NCI-H82 (cell line): ENCODE measurements at places on chromosomes 13 and 19.

GRCh38 chr19:8097198-8097597 lies 44.6 kb downstream of the CCL25 start:
- peak; percentile 49 for DNase-seq

DNA sequence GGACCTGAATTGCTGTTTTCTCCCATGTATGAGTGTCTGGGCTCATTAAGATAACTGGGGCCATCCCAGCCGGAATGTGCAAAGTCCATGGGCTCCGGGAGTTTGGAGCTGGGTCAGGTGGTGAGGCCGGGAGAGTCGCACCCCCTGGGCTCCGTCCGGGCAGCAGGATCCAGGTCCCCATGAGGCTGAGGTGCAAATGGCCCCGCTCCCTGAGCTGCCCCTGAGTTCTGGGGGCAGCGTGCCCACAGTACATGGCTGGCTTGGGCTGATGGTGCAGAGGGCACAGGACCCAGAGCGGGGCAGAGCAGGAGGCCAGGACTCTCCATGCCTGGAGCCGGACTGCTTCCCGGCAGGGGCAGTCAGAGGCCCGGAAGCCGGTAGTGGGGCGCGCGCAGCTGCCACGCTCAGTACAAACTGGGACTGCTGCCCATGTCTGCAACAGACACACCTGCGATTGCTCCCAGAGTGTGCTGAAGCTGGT lies 136.0 kb downstream of the KDM4B start:
- DNase-seq: no peak

DNA sequence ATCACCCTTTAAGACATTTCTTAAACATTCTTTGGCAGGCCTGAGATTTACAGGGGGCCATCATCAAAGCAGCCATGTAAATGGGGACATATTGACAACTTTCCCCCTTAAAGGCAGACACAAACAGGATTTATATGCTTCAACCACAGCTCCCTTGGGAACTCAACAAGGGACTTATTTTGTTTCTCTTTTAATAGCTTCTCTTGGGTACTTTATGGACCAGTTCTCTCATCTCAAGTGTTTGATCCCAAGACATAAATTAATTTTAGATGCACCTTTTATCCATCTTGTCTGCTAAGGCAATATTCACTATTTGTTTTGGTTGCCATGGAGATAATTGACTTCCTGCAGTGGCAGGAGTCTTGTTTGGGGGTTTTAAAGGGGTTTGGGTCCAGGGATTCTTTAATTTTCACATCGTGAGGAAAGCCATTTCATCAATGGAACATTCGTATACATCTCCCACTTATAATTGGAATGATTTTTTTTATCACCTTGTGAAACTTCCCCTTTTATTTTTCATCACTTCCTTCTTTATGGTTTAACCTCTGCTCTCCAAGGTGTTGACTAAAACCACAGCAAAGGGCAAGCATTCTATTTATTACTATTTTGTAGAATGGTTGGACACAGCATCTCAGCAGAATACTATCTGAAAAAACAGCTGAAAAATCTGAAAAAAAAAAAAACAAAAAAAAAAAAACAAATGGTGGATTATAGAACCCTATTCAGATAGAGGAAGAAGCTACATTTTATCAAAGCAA lies 726.0 kb downstream of the DIAPH3 start:
- peak; percentile 24 for DNase-seq

GRCh38 chr19:24173882-24174281 lies 86.9 kb downstream of the ZNF254 start:
- DNase-seq: no peak

DNA sequence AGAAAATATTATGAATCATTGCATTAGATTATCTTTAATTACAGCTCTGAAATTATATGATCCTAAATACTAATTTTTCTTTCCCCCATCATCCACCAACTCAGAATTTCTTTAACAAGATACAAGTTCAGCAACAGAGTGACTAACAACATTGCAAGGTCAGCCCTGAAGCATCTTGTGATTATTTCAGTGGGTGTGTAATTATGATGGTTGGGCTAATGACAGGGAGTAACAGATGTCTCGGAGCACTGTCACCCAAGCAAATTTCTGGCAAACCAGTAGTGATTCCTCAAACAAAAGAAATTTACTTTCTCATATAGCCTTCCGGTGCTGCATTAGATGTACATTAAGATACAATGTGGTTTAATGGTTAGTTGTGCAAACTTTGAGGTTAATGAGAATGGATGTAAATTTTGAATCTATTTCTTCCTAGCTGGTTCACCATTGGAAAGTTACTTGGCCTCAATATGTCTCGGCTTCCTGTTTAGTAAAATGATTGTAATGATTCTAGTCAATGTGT lies 238.9 kb downstream of the ITGBL1 start:
- no peak for DNase-seq

DNA sequence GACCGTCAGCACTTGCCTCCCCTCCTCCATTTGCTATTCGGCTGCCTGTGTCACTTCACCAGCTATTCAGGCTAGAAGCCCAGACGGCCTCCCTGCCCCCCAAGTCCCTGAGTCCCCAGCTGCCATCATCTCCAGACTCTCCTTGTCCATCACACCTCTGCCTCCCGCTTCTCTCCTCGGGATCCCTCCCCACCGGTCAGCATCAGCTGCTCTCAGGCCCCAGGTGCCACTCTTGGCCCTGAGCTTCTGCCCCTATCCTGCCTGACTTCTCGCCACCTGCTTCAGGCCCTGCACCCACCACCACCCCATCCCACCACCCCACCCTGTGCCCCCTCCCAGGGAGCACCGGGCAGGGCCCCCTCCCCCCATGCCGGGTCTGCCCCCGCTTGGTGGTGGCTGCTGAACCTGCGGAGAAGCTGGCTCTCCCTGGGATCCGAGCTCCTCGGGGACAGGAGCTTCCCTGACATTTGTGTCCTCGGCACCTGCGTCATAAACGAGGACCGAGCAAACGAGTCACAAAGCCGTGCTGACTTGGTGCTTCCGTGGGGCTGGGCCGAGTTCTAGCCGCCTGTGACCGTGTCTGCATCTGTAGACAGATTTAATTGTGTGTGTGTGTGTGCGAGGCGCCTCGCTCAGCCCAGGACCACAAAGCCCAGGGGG lies 70.3 kb upstream of the MCF2L start:
- no peak for DNase-seq

DNA sequence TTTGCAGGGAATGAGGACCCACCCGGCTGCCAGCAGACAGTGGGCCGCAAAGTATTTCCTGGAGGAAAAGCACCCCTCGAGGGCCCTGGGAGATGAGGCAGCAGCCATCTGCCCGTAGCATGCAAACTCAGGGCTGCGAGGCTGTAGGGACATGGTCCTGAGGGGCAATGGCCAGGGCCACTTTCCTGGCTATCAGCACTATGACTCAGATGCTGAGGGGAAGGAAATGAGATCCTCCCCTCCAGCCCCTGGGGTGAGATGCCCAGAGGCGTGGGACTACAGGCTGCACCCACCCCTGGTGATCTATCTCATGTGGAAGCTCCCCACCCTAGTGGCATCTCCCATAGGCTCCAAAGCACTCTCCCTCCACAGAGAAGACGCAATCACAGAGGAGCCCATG lies 80.1 kb downstream of the SLC7A1 start:
- DNase-seq: no peak

GRCh38 chr19:29273000-29273640 lies 60.2 kb upstream of the UQCRFS1 start:
- DNase-seq: no peak

DNA sequence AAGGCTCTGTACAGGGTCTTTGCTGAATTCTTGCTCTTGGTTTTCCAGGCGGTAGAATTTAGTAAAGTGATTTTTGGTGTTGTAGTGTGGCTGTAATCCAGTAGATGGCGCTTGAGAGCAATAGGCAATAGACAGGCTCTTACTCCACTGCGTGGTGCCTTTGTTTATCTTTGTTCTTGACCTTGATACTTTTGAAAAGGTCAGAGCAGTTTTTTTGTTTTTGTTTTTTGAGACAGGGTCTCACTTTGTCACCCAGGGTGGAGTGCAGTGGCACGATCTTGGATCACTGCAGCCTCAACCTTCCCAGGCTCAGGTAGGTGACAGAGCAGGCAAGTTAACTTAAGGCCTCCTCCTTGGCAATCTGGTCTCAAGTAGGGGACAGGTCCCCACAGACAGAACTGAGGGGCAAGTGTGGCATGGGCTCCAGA lies 12.2 kb upstream of the LILRA5 start:
- DNase-seq: peak; percentile 52

- peak; percentile 81 for DNase-seq
Measured at GRCh38 chr19:17281391-17282304, at the start of gene ANKLE1. TSS of gene ANKLE1 (plus strand) at chr19:17281901. CDS start at chr19:17281921, 20 bp downstream.

DNA sequence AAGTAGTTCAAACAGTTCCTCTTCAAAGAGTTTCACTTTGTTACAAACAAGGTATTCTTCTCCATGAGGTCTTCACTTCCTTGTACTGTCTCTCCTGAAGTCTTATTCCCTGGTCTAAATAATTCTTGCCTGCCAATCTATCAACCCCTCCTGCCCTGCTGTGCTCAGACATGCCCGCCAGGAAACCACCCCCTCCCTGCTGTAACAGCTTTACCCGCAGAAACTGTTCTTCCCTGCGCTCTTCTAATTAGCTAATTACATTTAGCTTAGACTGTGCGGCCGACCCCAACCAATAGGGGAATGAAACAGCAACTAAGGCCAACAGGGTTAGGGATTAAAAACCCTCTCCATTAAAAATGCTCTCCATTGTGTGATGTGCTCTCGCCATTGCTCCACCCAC lies 46.7 kb downstream of the ZNF846 start:
- peak; percentile 95 for DNase-seq

DNA sequence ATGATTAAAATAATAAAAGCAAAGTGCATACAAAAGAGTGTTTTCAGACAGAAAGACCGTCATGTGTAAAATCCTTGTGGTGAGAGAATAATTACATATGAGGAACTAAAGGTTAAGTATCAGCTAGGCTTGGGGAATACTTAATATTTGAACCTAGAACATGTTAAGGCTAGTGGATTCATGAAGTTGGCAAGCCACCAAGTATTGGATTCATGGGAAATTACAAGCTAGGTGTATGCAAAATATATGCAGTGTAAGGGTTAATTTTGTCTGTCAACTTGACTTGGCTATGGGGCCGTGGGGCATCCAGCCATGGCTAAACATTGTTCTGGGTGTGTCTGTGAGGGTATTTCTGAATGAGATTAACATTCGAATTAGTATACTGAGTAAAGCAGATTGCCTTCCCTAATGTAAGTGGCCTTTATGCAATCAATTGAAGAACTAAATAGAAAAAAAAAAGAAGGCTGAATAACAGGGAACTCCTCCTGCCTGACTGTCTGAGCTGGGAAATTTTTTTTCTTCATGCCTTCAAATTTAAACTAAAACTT lies 533.5 kb upstream of the KLF12 start:
- DNase-seq: peak; percentile 22

DNA sequence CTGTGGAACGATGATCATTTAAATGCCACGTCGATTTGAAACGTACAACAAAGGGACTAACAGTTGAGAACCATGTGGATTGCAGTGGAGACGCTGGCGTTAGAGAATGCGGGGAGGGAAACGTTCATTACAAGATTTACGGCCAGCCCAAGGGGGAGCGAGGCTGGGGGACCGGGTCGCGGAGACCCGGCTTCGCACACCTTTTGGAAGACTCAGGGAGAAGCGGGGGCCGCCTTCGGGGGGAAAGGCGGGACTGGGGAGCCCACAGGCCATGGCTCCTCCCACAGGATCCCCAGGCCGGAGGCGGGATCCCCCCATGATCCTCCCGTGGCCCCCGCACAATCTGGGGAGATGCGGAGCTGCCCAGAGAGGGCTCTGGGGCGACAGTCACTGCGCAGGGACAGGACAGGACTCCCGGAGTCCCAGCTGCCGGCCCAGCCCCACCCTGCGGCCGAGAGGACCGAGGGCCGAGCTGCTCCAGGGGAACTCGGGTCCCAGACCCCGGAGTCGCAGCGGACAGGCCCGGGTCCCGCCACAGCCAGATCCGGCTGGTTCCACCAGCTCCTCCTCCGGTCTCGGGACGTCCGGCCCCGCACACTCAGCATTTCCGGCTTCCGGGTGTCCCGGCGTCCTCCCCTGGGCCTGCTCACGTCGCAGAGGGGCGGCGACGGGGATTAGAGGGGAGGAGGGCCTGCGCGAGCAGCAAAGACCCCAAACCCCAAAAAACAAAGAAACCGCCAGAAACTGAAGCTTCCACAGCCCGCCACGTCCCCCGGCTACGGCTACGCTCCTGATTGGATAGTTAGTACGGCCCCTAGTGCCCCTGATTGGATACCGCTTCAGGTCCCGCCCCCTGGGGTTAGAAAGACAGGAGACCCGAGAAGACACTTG lies 21.1 kb upstream of the OR10H1 start:
- DNase-seq: peak; percentile 90

DNA sequence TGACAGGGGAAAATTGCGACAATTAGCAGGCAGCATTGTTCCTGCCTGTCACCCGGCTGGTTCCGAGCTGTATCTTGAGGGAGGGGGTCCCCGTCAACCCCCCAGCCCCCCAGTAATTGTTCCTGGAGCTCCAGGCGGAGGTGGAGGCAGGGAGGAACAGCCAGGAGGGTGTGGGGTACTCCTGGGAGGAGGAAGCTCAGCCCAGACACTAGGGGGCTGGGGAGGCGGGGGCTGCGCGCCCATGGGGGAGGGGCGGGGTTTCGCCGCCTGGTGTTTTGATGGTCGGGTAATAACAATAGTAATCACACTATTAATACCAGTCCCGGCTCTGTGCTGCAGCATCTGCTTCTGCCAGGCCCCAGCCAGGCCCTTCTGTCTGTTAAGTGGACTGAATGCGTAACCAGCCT lies 8.6 kb downstream of the NPAS1 start:
- DNase-seq: peak; percentile 95

GRCh38 chr19:23116802-23117571 lies at the start of gene ZNF730:
TSS of gene ZNF730 (plus strand) at chr19:23117025. CDS start at chr19:23117174, 149 bp downstream.
- DNase-seq: peak; percentile 89

DNA sequence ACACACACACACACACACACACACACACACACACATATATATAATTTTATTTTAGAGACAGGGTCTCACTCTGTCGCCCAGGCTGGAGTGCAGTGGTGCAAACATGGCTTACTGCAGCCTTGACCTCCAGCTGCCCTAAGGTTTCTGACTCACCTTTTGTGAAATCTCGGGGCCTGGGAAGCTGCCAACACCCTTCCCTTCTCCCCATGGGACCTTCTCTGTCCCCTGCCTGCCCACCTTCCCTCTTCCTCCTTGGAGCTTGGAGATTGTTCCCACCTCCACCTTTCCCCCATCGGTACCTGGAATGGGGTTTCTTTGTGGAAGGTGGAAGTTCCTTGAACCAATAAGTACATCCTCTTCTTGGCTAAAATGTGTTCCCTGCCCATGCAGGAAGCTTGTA lies 6.3 kb downstream of the ARRDC5 start:
- DNase-seq: no peak

DNA sequence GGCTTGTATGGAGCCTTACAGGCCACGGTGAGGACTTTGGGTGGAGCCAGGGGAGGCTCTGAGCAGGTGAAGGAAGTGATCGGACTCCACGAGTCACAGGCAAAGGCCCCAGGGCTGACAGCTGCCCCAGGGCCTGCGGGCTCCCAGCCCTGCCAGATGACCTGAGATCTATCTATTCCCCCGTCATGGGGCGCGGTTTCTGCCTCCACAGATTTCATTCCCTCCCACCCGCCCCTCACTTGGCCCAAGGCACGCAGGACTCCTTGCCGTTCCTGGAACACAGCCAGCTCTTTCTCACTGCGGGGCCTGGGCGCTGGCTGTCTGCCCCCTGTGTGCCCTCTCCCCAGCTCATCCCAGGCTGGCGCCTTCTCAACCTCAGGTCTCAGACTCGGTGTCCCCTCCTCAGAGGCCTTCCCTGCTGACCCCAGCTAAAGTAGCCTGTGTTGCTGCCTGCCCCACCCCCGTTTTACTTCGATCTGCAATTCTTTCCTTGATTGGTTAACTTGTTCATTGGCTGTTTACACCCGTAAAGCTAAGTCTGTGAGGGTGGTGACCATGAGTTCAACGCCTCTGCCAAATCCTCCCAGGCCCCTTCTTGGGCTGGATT lies 13.9 kb upstream of the PAK4 start:
- no peak for DNase-seq

- DNase-seq: no peak
Measured at GRCh38 chr19:29449371-29449770, 76.4 kb upstream of the VSTM2B start.
